Astrocyte (in vitro differentiated cells and primary cell): ENCODE measurements at places on chromosomes 5 and 9. TPM values are rescaled to one million over a fixed set of nuclear protein-coding genes. Genes with fewer than 3 reads are reported as not detected.
A peak's percentile ranks its signal among the peaks of the same experiment; 100 is the strongest.

The HMGCS1 gene
- total RNA-seq = 95.9 and 146 TPM in 2 replicates

DNA sequence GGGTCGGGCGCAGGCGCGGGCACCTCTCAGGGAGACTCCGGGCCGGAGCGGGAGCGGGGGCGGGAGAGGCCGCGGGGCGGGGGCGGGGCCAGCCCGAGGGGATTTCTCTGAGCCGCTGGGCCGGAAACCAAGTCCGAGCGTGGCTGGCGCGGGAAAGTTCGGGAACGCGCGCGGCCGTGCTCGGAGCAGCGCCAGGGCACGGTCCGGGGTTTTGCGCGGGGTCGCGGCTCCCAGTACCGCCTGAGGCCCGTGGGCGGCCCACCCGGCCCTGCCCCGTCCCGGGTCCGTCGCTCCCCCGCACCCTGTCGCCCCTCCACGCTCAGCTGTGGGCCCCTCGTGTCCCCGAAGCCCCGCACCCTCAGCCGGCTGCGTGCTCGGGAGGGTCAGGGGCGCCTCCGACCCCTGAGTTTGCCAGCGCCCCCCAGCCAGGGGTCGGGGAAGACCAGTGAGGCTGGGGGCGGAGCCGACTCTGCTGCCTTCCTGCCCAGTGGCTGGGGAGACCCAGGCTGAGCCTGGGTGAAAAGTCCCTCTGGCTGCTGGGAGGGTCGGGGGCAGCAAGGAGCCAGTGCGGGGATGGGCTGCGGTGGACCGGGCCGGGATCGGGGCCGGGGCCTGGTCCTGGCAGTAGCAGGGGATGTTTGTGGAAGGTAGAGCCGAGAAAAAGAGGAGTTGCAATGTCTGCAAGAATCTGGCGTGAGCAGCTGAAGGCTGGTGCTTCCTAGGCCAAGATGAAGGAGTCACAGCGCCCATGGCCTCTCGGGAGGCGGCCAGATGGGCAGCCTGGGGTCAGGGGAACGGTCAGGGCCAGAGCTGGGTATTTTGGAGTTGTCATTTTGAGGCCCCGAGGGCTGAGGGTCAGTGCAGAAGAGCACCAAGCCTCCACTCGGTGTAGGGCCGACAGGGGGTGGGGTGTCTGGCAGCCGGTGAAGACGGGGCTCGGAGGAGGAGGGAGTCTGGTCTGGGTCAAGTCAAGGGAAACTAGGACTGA lies 588 bp downstream of the TRAF2 start:
- H3K36me3 ChIP-seq = no peaks in the 10 kb centered on the region
- H3K4me1 ChIP-seq = peaks cover 9% of the 10 kb centered on the region
- H3K4me3 ChIP-seq = peak overlapping the region; percentile 68
- peak overlapping the region; percentile 54 for H3K27ac ChIP-seq

The SLC34A3 gene
- 0.09 TPM in 1 of 2 replicates, not detected in the other for total RNA-seq

The ADRA1B gene
- total RNA-seq = 1.4 and 1.9 TPM in 2 replicates

- peak; percentile 67 for DNase-seq
- peaks cover 3% of the 10 kb centered on the region for H3K27me3 ChIP-seq
- H3K4me3 ChIP-seq = no peak overlapping the region
Observed at GRCh38 chr9:37104183-37104889, 16.0 kb upstream of the ZCCHC7 start.

- H3K27ac ChIP-seq = no peak overlapping the region
- DNase-seq = no peak
- peaks cover 5% of the 10 kb centered on the region for H3K27me3 ChIP-seq
Observed at GRCh38 chr5:148682058-148683026, 28.0 kb upstream of the HTR4 start.

DNA sequence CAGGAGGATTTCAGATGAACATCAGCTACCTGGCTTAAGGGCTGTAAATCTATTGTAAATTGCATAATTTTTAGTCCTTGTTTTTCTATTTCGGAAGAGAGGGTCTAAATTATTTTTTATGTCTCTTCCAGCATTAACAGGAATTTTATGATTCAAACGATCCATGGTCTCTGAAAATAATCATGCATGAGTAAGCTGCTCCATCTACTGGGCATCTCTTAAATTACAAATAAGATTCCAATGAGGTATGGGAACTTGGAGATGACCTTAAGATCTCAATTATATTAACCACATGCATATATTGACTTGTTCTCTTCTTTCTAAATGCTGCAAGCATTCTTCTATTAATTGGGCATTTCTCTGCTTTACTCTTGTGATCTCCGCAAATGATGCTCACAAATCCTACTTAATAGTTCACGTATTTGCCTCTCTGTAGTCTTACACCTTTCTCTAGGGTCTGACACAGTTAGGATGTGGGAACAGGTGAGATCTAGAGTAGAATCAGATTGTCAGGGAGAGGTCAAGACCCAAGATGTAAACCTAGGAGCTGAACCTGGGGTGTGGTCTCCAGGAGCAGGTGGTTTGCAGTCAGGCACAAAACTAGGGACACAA lies 86.9 kb downstream of the NUDT12 start:
- DNase-seq = peak; percentile 17
- H3K4me3 ChIP-seq = no peak overlapping the region
- H3K36me3 ChIP-seq = no peaks in the 10 kb centered on the region

- no peaks in the 10 kb centered on the region for H3K36me3 ChIP-seq
- H3K27me3 ChIP-seq = no peaks in the 10 kb centered on the region
- H3K4me1 ChIP-seq = no peaks in the 10 kb centered on the region
Observed at GRCh38 chr5:51573835-51574234, 190.6 kb downstream of the ISL1 start.

- no peaks in the 10 kb centered on the region for H3K27me3 ChIP-seq
- no peaks in the 10 kb centered on the region for H3K36me3 ChIP-seq
- H3K4me1 ChIP-seq = no peaks in the 10 kb centered on the region
Observed at GRCh38 chr5:83877911-83878706, 157.5 kb upstream of the HAPLN1 start.

The LTC4S gene
- 1.2 and 1.3 TPM in 2 replicates for total RNA-seq

DNA sequence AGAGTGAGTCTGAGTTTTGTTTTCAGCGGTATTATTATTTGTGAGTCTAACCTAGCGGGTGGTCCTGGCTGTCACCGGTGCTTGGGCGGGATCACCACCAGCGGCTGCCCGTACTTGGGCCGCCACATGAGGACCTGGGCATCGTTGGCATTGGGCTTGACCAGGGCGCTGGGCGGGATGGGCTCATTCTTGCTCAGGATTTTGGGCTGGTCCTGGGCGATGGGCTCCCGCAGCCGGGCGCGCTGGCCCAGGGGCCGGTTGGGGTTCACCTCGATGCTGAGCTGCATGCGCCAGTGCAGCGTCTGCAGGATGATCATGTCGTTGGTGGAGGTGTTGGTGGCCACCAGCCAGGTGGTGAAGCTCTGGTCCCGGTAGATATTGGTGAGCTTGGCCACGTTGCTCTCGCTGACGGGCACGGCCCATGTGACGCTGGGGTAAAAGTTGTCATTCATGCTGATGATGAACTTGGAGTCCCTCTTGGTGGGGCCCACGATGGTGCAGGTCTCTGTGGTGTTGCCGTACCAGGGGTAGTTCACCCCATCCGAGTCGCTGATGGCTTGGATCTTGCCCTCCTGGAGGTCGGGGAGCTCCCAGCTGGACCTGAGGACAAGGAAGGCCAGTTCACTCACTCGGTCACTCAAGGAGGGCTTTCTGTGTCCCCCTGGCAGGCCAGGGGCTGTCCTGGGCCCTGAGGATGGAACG lies 15.4 kb downstream of the FAM78A start:
- no peaks in the 10 kb centered on the region for H3K27me3 ChIP-seq
- peaks cover 9% of the 10 kb centered on the region for H3K4me1 ChIP-seq
- no peaks in the 10 kb centered on the region for H3K36me3 ChIP-seq
- no peak overlapping the region for H3K4me3 ChIP-seq
- no peak overlapping the region for H3K27ac ChIP-seq

- no peak for DNase-seq
- H3K4me3 ChIP-seq = no peak overlapping the region
- no peak overlapping the region for H3K27ac ChIP-seq
- H3K4me1 ChIP-seq = no peaks in the 10 kb centered on the region
- no peaks in the 10 kb centered on the region for H3K36me3 ChIP-seq
Observed at GRCh38 chr9:12988258-12988657, 213.4 kb downstream of the LURAP1L start.

The ZNF883 gene
- total RNA-seq = 1.3 and 1.9 TPM in 2 replicates

DNA sequence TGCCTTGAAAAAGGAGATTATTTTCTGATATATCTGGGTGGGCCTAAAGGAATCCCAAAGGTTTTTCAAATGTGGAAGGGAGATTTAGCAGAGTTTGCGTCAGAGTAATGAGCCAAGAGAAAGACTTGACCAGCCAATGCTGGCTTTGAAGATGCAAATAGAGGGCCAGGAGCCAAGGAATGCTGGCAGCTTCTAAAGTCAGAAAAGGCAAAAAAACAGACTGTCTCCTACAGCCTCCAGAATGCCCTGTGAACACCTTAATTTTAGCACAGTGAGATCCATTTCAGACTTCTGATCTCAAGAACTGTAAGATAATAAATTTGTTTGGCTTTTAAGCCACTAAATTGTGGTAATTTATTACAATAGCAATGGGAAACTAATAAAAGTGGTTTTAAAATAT lies 122.6 kb upstream of the FREM1 start:
- no peak overlapping the region for H3K4me3 ChIP-seq
- no peak overlapping the region for H3K27ac ChIP-seq
- DNase-seq = no peak
- H3K36me3 ChIP-seq = no peaks in the 10 kb centered on the region
- no peaks in the 10 kb centered on the region for H3K4me1 ChIP-seq

- H3K27ac ChIP-seq = peak overlapping the region; percentile 38
- DNase-seq = no peak
- no peaks in the 10 kb centered on the region for H3K36me3 ChIP-seq
Observed at GRCh38 chr9:134214766-134215419, 50.5 kb upstream of the RNU6ATAC start.

The EFNA5 gene
- 50.5 and 59.3 TPM in 2 replicates for total RNA-seq

- H3K27me3 ChIP-seq = peaks cover 8% of the 10 kb centered on the region
- H3K4me1 ChIP-seq = no peaks in the 10 kb centered on the region
- H3K36me3 ChIP-seq = no peaks in the 10 kb centered on the region
- H3K4me3 ChIP-seq = no peak overlapping the region
Observed at GRCh38 chr9:21281275-21281674, 23.8 kb downstream of the IFNA5 start.

- peak overlapping the region; percentile 56 for H3K4me3 ChIP-seq
- H3K36me3 ChIP-seq = no peaks in the 10 kb centered on the region
- no peaks in the 10 kb centered on the region for H3K27me3 ChIP-seq
- H3K4me1 ChIP-seq = peaks cover 54% of the 10 kb centered on the region
Observed at GRCh38 chr9:131397100-131397790, 3.4 kb downstream of the PRRC2B start.

The MLANA gene
- not detected in 2 replicates for total RNA-seq

The CER1 gene
- 2.2 and 2.8 TPM in 2 replicates for total RNA-seq

- H3K27ac ChIP-seq = no peak overlapping the region
- no peaks in the 10 kb centered on the region for H3K27me3 ChIP-seq
- peaks cover 9% of the 10 kb centered on the region for H3K36me3 ChIP-seq
- H3K4me1 ChIP-seq = no peaks in the 10 kb centered on the region
- no peak for DNase-seq
Observed at GRCh38 chr5:172071309-172071875, 65.0 kb upstream of the FBXW11 start.

The CATSPER3 gene
- total RNA-seq = 0.26 and 0.39 TPM in 2 replicates

- H3K4me1 ChIP-seq = no peaks in the 10 kb centered on the region
- H3K27me3 ChIP-seq = no peaks in the 10 kb centered on the region
- no peak overlapping the region for H3K27ac ChIP-seq
- H3K4me3 ChIP-seq = no peak overlapping the region
- no peaks in the 10 kb centered on the region for H3K36me3 ChIP-seq
Observed at GRCh38 chr9:111258209-111258874, 71.7 kb downstream of the OR2K2 start.

The ARSI gene
- total RNA-seq = 21.4 and 23.0 TPM in 2 replicates

DNA sequence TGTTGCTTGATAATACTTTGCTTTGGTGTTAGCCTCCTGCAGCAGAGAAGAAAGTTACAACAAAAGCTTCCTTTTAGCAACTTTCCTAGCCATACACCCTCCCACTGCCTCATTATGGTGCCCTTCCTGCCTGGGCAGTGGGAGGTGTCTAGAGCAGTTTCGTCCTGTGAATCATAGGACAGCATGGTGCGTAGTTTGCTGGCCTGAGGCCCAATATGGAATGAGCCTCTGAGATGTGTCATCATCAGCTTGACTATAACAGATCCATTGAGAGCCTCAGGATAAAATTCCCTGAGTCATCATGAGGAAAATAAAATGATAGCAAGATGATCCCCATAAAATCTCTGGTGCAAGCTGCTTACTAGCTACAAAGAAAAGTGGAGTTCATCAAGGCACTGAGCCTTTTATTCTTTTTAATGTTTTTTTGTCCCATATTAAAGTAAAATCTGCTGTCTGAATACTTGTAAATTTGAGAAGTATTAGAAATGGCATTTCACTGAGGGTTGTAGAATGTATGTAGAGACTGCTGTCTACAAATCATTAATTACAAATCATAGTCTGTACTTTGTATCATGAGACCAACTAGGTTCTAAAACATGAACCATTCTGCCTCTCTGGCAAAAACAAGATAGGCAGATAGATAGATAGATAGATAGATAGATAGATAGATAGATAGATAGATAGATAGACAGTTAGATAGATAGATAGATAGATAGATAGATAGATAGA lies 303.0 kb upstream of the PDE4D start:
- H3K4me1 ChIP-seq = peaks cover 3% of the 10 kb centered on the region
- peak overlapping the region; percentile 26 for H3K27ac ChIP-seq
- no peak overlapping the region for H3K4me3 ChIP-seq
- no peaks in the 10 kb centered on the region for H3K36me3 ChIP-seq
- H3K27me3 ChIP-seq = no peaks in the 10 kb centered on the region

DNA sequence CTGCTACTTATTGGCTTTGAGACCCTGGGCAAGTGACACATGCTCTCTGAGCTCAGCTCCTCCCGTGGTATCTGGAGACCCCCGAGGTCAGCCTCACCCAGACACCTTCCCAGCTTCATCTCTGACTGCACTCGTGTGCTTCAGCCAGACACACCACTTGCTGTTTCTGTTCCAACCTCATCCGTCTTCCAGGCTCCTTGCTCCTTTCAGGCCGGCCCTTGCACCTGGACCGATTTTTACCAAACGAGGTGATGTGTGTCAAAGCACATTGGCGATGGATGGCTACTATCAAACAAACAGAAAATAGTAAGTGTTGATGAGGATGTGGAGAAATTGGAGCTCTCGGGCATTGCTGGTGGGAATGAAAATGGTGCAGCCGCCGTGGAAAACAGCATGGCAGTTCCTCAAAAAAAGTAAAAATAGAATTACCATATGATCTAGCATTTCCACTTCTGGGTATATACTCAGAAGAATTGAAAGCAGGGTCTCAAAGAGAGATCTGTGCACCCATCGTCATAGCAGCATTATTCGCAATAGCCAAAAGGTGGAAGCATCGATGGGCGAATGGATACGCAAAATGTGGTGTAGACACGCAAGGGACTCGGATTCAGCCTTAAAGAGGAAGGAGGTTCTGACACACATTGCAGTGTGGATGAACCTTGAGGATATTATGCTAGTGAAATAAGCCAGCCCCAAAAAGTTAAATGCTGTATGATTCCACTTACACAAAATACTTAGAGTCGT lies 96.1 kb upstream of the IER5L start:
- peaks cover 2% of the 10 kb centered on the region for H3K27me3 ChIP-seq
- no peak for DNase-seq
- H3K36me3 ChIP-seq = no peaks in the 10 kb centered on the region
- no peak overlapping the region for H3K27ac ChIP-seq
- peaks cover 20% of the 10 kb centered on the region for H3K4me1 ChIP-seq
- no peak overlapping the region for H3K4me3 ChIP-seq
